ENCODE measurements at places on chromosomes 2 and 18.

DNA sequence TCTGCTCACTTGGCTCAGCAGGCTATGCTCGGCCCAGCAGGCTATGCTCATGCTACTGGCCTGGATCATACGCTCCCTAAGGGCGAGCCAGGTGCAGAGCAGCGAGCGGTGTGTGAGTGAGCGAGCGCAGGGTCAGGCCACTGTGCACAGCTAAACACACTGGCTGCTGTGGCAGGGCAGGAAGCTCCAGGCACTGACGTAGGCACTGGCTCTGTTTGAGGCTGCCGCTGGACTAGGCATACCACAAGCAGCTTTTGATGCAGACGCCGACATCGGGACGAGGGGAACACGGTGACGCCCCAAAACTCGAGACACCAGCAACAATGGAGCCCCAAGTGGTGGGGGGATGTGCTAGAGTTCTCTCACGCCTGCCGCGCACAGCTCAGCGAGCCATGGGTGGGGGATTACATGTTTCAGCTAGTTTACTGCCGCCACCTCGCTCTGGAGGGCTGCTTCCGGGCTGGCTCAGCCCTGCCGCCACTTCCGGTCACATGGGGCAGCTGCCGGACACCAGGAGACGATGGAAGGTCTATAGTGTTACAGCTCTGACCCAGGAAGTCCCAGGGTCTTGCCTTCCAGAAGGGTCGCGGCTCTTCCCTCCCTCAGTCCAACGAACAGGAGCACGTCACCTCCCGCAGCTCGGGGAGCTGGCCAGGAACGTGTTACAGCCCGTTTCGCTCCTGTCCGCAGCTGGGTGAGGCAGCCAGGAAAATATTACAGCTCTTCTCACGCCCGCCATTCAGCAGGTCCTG is 1176.9 kb upstream of the LRRTM1 start:
- DNase-seq = no peak

GRCh38 chr2:193695367-193695766 is 1500.6 kb upstream of the TMEFF2 start:
- peak; percentile 25 for DNase-seq

DNA sequence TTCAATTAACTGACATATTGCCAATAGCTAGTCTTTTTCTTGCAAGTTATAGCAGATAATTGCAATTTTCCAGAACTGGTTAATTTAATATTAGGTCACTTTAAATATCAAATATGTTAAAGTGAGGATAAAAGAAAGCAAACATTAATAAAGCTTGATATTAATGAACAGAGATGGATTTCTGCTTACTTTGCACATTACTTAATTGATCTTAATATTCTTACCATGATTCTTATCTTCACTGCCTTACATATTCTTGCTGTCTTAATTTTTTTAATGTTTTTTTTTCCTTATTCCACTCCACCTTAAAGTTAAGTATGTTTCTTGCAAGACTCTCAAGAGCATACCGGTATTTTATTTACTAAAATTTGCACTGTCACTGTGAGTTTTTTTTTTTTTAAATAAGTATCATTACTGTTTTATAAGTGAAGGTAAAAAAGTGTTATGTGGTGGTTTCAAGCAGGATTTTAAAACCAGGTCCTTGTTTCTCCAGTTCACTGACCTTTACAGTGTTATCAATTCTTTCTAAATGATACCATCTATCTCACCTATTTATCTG is 33.9 kb downstream of the PPP3R1 start:
- DNase-seq = no peak

DNA sequence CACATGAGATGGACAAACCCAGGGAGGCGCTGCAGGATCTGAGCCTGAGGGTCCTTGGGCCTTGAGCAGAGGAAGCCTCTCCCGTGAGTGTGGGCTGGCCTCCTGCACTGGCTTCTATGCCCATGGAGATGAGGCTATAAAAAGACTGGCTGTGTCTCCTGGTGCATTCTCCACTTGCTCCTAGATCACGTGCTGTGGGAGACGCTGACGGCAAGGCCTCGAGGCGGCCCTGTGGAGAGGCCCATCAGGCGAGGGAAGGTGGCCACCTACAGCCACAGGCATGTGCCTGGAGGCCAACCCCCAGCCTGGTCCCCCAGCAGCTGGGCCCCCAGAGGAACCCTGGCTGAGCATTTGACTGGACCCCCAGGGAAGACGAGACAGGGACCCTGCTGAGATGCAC is 198.9 kb downstream of the TWIST2 start:
- DNase-seq = no peak

DNA sequence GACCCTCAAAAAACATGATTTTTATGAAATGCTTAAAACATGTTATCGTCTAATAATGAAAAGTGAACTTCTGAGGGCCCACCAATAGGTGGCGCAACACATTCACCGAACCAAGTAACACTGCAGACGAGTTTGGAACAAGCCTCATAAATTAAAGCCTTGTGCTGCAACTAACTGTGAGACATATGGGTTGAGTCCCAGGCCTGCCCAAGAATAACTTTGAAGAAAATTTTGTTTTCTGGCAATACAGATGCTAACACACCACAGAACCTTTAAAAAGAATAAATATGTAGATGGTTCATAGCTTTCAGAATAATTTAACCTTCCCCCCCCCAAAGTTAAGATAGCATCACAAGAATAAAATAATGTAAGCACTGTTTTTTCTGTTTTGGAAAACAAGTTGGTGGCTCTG is 285.9 kb downstream of the RNF144A start:
- DNase-seq = no peak

GRCh38 chr18:46754661-46755292 is 2.1 kb downstream of the ST8SIA5 start:
- DNase-seq = no peak

DNA sequence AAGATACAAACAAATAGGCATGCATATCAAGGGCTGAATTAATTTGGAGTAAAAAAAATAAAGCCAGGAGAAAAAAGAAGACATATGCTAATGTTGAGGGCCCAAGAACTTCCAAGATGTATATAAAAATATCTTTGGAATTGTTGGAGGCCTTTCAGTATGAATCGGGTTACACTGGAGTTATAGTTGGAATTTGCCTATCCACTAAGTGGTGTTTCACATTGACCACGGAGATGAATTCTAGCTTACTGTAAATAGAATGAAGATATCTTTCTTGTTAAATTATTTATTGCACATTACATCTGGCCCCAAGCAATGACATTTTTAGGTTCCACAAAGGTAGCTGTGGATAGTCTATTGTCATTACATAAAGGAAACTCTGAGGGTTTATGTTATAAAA is 38.5 kb upstream of the TRIB2 start:
- DNase-seq = no peak

DNA sequence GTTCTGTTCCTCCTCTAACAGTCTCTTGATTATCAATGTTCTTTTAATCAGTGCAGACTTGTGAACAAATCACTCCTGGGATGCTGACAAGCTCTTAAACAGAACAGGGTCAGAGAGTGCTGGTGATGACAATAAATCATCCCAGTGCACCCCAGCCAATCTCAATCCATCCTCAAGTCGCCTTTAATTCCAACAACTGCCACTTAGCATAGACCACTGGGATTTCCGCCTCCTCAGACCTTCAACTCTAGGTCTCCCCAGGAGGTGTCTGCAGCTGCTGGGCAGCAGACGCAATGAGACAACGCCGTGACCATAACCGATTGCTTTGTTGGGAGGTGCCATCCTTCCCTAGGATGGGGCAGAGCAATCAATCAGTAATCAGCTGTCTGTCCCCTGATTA is 184.2 kb upstream of the ACAA2 start:
- no peak for DNase-seq

GRCh38 chr2:34736482-34736881 is 1137.4 kb upstream of the FAM98A start:
- DNase-seq = no peak

- no peak for DNase-seq
These were observed 131.9 kb downstream of the GLI2 start for GRCh38 chr2:120867290-120868241.

GRCh38 chr2:78979380-78980151 is 45.9 kb upstream of the REG3G start:
- DNase-seq = peak; percentile 12

DNA sequence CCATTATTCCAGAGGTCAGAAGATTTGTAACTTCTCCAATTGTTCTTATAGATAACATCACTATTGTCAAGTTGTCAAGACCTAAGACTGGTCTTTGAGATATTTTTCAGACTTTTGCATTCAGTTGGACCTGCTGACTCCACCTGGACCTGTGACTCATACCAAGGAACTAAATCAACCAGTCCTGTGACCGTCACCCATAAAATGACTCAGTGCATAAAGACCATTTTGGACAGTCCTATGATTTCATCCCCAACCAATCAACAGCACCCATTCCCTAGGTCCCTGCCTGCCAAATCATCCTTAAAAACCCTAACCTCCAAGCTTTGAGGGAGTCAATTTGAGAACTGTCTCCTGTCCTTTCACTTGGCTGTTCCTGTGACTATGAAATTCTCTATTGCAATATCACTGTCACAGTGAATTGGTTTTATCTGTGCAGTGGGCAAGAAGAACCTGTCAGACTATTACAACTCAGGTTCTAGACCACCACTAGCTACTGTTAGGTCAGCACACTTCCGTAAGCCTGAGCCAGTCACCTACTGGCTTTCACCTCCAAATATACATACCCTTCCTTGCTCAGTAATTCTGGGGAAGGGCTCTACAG is 17.1 kb downstream of the DPP4 start:
- no peak for DNase-seq

DNA sequence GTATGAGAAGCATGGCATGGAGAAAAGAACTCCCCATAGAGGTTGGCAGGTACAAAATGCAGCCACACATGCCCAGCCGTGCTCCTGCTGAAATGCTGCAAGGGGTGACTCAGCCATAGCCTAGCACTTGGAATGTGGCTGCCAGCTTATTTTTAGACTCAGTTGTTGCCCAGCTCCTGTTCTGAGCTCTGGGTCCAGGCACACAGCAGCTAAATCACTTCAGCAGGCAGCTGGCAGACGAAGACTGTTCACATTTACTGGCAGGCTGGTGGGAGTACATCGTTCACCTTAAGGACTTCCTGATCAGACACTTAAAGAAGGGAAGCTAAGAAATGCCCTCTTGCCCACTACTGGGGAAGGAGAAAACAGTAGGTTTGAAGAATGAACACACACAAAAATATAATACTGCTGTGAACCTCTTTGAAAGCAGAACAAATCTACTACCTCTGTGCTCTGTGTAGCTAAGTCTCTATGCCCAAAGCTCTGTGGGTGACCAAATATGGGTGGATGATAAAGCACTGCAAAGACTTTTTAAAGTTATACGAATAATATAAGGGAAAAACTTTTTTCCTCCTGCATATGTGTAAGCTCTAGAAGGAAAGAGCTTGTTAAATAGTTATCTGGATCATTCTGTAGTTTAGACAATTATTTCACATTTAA is 146.1 kb downstream of the LNPK start:
- no peak for DNase-seq

DNA sequence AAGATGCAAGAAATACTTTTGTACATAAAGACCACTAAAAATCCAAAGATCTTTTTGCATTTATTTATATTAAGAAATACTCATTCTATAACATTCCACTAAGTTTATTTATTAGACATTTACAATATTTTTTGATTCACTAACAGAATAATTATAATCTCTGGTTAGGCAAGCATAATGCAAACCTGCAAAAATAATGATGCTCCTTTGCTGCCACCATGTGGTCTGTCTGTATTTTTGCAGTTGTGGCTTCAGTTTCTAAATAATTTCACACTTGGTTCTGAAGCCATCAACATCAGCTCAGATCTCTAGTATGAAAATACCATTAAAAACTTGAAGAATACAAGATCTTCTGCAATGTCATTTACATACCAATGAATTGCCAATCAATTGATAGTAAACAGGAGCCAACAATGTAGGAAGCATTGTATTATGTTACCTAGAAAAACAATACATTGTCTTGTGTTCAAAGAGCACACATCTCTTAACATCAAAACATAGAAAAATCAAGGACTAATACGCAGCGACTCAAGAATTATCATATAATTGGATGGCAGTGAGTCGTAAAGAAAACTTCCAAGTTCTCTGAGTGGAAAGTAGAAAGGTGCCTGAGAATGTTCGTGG is 28.8 kb upstream of the WDR75 start:
- no peak for DNase-seq

DNA sequence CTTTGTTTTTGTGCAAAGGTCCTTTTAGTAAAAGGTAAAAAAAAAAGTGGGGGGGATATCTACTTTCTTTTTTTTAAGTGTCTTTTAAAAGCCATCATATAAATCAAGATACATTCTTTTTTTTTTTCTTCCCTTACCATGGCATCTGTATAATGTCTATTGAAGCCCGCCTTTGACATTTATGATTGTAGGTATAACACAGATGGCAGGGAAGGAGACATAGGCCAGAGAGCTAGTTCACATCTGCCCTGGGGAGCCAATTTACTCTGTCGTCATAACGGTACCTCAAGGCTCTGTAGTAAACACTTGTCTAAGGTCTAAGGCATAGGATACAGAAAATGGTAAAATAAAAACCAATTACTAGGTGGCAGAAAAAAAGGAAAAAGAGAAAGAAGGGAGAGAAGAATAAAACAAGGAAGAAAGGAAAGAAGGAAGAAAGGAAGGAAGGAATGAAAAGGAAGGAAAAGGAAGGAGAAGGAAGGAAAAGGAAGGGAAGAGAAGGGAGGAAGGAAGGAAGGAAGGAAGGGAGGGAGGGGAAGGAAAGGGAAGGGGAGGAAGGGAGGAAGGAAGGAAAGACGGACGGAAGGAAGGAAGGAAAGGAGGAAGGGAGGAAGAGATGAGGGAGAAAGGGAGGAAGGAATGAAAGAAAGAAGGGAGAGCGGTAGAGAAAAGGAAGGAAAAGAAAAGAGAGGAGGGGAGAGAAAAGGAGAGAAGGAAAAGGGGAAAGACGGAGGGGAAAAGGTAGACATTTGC is 343.5 kb downstream of the RBM43 start:
- no peak for DNase-seq

- DNase-seq = peak; percentile 41
These were observed 47.4 kb upstream of the SMAD7 start for GRCh38 chr18:48997985-48998831.

DNA sequence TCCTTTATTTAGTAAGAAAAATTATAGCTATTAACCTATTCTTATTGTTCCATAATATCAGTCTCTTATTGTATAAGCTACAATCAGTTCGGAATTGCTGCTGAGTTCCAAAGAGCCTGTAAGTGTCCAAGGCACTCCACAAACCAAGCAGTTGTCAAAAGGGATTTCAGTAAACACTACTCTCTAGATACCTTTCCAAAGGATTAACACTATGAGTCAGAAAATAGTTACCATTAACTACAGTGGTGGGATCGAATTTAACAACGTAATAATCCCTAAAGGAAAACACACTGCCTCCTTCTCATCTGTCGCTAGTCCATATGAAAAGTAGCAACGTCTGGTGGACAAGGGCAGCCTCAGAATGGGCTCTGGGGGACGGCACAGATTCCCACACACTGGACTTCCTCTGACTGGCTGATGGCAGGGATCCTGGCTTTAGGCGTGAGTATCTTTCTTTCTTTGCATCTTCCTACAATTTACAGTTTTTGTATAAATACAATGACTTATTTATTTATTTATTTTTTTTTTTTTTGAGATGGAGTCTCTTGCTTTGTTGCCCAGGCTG is 8.8 kb downstream of the TGFBRAP1 start:
- DNase-seq = no peak

GRCh38 chr2:122421775-122422174 is 666.3 kb downstream of the TSN start:
- DNase-seq = no peak

- DNase-seq = no peak
These were observed 57.4 kb upstream of the GLI2 start for GRCh38 chr2:120678251-120678650.
